ENCODE measurements at places on chromosomes 6 and 20. TPM values are rescaled to one million over a fixed set of nuclear protein-coding genes. Genes with fewer than 3 reads are reported as not detected.

GRCh38 chr6:34544776-34545471, 11.2 kb downstream of the SPDEF start:
- no peak for DNase-seq

DNA sequence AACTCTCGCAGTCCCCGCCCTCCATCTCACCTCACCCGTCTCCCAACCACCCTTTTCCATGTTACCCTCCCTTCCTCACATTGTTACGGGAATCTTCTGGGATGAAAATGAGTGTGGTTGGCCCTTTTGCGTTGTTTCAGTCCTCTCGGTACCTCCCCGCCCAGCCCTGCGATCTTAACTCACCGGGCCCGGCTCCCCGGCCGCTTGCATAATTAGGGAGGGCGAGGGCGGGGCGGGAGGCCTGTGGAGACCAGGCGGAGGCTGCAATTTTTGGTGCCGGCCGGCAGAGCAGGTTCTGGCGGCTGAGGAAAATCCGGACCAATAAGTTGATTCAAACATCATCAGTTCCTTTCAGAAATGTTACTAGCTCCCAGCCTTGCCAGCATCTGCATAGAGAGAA, 25.2 kb downstream of the TFAP2B start:
- DNase-seq, result no peak

CTNNBL1 gene
- 72.5 TPM for total RNA-seq

- no peak for DNase-seq
These were observed 44.6 kb upstream of the NT5E start for GRCh38 chr6:85405175-85405852.

DNA sequence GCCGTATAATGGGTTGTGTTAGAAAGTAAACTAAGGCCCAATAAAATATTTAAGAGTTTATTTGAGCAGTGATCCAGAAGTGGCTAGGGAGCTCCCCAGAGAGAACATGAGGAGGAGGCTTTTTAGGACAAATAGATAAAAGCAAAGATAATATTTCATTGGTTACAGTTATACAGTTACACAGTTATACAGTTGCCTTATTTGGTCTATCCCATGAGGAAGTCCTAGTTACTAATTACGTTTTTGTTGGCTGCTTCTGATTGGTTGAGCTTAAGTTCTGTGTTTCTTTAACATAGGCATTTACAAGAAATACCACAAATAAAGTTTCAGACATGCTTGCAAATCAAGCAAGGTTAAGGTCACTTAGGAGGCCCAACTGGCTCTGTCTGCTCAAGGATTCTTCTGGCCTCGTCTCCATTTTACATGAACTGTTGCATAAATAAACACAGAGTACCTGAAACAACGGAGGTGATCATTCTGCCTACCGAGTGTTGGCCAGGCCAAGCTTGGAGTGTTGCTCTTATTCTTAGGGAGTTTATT, 7.0 kb downstream of the UBD start:
- no peak for DNase-seq

All from activated CD4-positive, alpha-beta memory T cell treated with anti-CD3 and anti-CD28 coated beads for 36 hours (primary cell).